ENCODE measurements at places on chromosomes 4 and X.
A peak's percentile ranks its signal among the peaks of the same experiment; 100 is the strongest.

GRCh38 chr4:80803337-80803736 lies 227.2 kb upstream of the BMP3 start:
- no peak for DNase-seq

DNA sequence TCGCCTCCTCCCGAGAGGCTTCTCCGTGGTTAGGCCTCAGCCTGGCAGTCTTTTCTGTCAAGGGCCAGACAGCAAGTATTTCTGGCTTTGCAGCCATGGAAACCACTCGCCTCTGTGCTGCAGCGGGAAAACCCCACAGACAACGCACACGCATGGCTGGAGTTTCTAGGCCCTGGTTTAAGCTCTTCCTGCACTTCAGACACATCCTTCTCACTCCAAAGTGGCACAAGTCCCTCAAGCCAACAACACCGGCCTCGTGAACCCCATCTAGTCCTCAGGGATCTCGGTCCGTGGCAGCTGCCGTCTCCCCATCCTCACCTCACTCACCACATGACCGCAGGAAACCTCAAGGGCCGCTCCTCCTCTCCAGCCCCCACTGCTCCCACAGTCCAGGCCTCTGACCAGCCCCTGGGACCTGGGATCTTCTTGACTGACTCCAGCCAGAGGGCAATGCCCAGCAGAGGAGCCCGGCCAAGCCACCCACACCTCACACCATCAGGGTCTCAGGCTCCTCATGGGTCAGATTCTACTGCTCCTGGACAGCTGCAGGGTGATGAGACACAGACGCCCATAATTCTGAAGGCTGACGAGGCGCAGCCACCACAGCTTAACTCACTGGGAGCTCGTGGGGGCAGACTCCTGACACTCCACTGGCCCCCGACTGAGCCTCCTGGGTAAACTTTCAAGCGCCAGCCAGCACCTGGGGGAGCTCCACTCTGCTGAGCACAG lies 21.7 kb downstream of the LETM1 start:
- no peak for DNase-seq

- no peak for DNase-seq
These were observed 26.1 kb downstream of the LAMTOR3 start for GRCh38 chr4:99868126-99868596.

GRCh38 chr4:181202240-181202639 lies 1041.0 kb upstream of the TENM3 start:
- no peak for DNase-seq

DNA sequence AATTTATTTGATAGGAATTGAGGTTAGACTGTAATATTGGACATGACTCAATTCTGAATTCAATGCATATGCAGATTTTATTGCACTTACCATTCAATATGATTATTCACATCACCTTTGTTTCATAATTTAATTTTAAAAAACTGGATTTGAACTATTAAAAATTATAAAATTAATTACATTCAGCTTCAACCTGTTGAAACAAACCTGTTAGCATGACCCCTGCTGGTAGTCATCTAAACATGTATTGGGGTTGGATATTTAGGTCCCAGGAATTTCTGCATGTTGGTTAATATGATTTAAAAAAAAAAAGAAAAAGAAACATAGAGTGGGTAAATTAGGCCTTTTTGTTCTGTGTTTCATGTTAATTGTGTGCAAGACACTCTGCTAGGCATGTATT lies 85.9 kb downstream of the ARSJ start:
- no peak for DNase-seq

GRCh38 chr4:184514121-184514988 lies 40.0 kb upstream of the IRF2 start:
- DNase-seq, result no peak

GRCh38 chr4:136113921-136114320 lies 1418.4 kb downstream of the PCDH18 start:
- DNase-seq, result no peak

DNA sequence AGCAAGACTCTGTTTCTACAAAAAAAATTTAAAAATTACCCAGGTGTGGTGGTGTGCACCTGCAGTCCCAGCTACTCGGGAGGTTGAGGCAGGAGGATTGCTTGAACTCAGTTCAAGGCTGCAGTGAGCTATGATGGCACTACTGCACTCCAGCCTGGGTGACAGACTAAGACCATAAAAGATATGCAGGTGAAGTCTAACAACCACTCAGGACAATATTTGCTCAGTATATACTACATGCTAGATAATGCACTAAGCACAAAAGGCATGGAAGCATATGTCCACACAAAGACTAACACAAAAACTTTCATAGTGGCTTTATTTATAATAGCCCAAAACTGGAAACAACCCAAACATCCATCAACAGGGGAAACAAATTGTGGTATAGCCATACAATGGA lies 57.7 kb upstream of the TXK start:
- DNase-seq, result no peak

DNA sequence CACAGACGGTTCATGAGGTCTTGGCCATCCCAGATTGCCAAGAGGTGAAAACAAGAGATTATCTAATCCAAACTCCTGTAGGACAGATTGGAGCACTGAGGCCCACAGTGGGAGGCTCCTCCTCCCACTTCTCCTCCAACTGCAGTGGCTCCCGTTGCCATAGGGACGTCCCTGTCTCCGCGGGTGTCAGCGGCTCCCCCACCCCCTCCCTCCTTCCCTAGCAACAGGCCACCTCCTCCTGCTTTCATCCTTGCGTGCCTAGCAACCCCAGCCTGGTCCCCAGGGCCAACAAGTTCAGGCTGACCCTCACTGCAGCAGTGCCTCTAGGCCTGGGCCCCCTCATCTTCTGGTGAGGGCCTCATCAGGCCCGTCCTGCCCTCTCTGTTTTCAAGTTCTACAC lies 6.8 kb upstream of the IQSEC2 start:
- DNase-seq, result peak; percentile 52

DNA sequence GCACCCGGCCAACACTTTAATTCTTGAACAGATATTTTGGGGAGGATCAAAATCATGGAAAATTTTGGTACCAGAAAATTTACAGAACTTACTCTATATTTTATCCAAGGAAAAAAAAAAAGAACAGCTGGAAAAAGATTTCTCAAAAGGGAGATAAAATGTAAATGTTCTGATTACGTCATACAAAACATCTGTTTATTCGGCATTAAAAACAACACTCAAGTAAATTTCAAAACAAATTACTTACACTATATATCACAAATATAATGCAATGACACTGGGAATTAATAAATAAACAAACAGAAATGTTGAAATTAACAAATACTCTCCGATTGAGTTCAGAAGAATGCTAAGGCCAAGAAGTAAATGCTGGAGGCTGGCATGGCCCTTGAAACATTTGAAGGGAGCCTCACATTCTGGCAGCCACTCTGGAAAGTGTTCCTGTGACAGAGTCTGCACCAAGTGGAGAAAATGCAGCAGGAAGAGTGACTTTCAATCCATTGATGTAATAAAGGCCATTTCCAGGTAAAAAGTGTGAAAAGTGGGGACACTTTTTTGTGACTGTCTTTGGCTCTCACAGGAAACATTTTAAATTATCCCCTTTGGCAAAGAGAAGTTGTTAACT lies 486.0 kb upstream of the CTSO start:
- no peak for DNase-seq

DNA sequence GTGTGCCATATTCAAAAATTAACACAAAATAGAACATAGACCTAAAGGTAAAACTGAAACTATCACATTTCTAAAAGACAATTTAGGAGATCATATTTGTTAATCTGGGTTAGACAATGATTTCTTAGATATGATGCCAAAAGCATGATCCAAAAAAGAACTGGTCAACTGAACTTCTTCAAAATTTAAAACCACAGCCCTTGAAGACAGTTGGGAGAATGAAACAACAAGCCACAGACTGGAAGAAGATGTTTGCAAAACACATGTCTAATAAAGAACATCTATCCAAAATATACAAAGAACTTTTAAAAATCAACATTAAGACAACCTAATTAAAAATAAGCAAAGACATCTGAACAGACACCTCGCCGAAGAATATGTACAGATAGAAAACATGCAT lies 19.5 kb downstream of the COMMD8 start:
- DNase-seq, result no peak

- no peak for DNase-seq
These were observed 69.3 kb upstream of the CCDC160 start for GRCh38 chrX:134167591-134168203.

DNA sequence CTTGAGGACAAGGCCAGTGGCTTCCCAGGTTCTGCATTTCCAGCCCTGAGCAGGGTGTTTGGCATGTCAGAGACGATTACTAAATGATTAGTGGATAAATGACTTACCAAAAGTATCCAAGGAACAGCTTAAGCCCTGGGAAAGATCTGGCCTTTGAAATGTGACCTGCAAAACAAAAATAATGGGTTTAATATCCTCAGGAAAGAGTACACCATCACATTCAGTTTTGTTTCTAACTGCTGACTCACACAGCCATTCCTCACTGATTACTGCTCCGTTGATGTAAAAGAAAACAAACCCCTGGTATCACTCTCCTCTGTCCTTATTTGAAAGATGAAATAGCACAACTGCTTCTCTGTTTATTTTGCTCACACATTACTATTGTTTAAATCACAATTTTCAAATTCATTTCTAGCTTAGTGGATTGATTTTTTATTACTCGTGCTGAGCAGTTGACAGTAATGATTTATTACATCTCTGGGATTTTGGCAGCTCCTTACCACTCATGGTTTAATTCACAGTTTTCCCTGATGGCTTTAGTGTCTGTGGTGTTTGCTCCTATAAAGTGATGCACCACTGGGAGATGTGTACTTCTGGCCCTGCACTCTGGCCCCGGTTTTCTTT lies 117.0 kb downstream of the CBLL2 start:
- DNase-seq, result no peak

DNA sequence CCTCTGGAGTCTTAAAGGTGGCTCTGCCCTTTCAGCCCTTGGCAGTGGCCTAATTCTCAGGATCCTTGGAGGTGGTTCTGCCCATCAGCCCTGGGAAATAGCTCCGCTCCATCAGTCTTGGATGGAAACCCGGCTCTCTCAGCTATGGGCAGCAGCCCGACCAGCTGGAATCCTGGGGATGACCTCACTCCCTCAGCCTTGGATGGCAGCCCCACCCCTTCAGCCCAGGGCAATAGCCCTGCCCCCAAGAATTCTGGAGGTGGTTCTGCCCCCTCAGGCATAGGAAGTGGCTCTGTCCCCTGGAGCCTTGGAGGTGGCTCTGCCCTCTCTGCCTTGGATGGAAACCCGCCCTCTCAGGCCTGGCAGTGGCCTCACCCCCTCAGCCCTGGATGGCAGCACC lies 127.7 kb downstream of the RBMX2 start:
- DNase-seq, result no peak

DNA sequence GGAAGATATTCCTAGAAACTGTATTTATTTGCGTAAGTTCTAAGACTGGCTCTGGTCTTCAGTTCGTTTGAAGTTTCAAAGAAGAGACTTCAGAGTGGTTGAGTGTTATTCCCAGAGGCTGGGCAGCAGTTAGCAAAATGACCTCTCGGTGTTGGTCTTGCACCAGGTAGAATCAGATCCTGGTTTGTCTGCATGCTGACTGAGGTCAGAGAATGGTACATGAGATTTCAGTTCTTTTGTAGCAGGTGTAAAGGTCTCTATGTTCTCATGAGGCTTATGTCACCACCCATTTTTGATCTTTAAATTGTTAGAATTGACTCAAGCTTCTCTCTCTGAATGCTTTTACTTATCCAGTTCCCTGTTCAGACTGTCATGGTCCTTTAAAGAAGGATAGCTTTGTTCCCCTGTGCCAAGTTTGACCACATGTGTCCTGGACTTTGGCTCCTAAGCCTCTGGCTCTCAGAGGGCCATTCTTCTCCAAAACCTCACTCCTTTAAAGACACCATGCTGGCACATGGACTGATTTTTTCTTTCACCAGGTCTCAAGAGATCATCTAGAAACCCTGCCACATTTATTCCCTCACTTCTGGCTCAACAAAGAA lies 355.8 kb upstream of the BOD1L1 start:
- DNase-seq, result no peak

DNA sequence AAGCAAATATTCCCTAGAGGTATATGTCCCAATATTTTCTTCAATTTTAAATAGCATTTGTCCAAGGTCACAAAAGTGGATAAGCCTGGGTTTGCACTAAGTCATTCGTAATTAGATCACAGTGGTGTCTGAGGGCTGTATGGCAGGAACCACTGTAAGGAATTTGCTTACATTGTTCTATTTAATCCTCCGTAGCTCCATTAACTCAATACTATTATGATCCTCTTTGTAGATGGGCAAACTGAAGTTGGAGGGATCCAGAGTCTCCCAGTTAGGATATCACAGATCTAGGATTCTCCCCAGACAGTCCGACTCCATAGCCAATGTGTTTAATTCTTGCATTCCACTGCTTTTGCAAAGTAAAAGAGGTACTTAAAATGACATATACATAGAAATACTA lies 242.7 kb upstream of the DCAF8L1 start:
- no peak for DNase-seq

- no peak for DNase-seq
These were observed 20.2 kb downstream of the IRAK1 start for GRCh38 chrX:153999359-154000037.

DNA sequence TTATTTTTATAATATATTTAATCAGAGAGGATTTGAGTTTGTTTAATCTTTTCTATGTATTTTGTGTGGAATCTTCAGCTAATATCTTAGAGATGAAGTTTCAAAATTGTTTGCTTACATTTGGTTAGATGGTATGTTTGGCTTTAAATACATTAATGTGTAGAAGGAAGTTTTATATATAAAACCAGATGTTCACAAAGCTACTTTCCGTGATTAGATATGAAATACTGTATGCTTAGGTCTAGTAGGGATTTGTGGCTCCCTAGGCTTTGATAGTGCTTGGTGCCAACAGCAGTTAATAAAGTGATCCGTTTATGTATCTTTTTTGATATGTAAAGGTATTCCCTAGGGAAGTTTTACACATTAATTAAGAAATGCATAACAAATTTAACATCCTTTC lies 223.0 kb downstream of the ARHGAP10 start:
- no peak for DNase-seq

DNA sequence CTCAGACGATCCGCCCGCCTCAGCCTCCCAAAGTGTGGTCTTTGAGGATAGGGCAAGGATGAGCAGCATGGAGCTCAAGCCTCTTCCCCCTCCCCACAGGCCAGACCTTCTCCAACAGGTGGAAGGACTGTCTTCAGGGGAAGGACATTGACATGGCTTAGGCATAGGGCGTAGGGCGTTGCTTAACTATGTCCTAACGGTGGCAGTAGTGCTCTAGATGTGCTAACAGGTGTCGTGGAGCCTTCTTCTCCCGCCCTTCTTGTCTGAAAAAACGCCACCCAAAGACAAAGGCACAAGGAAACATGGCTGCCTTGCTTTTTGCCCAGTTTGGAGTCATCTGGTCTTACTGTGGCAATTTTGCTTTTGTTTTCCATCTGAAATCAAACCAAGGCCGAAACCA lies 219.8 kb downstream of the OR13H1 start:
- DNase-seq, result no peak

DNA sequence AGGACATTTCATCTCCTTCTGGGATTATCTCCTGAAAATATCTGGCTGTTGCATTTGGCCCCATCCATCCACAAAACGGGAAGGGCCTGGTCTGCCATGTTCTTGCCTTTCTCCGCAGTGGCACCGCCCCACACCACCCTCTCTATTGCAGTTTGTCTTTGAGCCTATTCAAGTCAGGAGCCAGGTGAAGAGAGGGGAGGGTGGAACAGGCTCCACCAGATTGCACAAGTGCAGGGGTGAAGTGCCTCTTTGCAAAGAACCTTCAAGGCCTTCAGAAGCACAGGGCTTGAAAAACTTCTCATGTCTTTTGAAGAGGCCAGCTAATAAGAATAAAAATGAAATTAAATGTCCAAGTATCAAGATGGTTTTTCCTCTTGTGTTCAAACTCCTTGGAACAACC lies 28.7 kb downstream of the RS1 start:
- DNase-seq, result no peak
